Activated naive CD8-positive, alpha-beta T cell treated with anti-CD3 and anti-CD28 coated beads, Interleukin-2, amount 10 ng/mL, durations not matched to agents 7 days and 5 days (primary cell): ENCODE measurements at places on chromosomes 1 and 21. TPM values are rescaled to one million over a fixed set of nuclear protein-coding genes. Genes with fewer than 3 reads are reported as not detected.
A peak's percentile ranks its signal among the peaks of the same experiment; 100 is the strongest.

- peaks cover 27% of the 10 kb centered on the region for H3K27me3 ChIP-seq
- no peaks in the 10 kb centered on the region for H3K4me1 ChIP-seq
- no peak overlapping the region for H3K27ac ChIP-seq
- no peaks in the 10 kb centered on the region for H3K36me3 ChIP-seq
Measured at GRCh38 chr1:63759778-63760177, 14.0 kb upstream of the ROR1 start.

- no peaks in the 10 kb centered on the region for H3K36me3 ChIP-seq
- no peak for DNase-seq
- H3K27me3 ChIP-seq, result peaks cover 6% of the 10 kb centered on the region
- H3K4me3 ChIP-seq, result no peak overlapping the region
- no peak overlapping the region for H3K27ac ChIP-seq
Measured at GRCh38 chr1:226033582-226033981, 28.9 kb upstream of the H3-3A start.

GRCh38 chr1:75308365-75308764 is 174.2 kb downstream of the LHX8 start:
- no peak overlapping the region for H3K27ac ChIP-seq
- no peak for DNase-seq
- no peak overlapping the region for H3K4me3 ChIP-seq
- H3K36me3 ChIP-seq, result no peaks in the 10 kb centered on the region
- peaks cover 2% of the 10 kb centered on the region for H3K4me1 ChIP-seq

GRCh38 chr1:180182643-180183311 is 28.1 kb downstream of the QSOX1 start:
- DNase-seq, result peak; percentile 18
- no peaks in the 10 kb centered on the region for H3K27me3 ChIP-seq
- no peak overlapping the region for H3K27ac ChIP-seq
- H3K36me3 ChIP-seq, result no peaks in the 10 kb centered on the region
- H3K4me3 ChIP-seq, result no peak overlapping the region

- H3K27ac ChIP-seq, result peak overlapping the region; percentile 61
- no peaks in the 10 kb centered on the region for H3K27me3 ChIP-seq
- no peak for DNase-seq
- peaks cover 85% of the 10 kb centered on the region for H3K4me1 ChIP-seq
- no peak overlapping the region for H3K4me3 ChIP-seq
Measured at GRCh38 chr1:21337454-21337927, 47.2 kb upstream of the ECE1 start.

DNA sequence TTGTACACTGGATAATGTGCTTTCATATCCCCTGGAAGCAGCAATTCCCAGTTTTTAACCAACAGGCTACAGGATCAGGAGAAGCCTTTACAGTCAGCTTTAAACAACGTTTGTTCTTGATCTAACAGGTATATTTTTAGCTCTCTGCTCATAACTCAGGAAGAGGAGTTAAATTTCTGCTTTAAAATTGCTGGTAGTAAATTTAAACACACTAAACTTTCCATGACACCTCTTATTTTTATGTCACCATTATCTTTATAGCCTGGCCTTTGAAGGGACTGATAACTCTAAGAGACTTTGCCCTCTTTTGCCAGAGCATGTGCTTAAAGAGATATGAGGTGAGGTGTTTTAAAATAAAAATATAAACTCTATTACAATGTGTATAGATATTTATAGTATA is 119.6 kb upstream of the BRINP3 start:
- no peaks in the 10 kb centered on the region for H3K27me3 ChIP-seq
- H3K4me1 ChIP-seq, result no peaks in the 10 kb centered on the region
- H3K36me3 ChIP-seq, result no peaks in the 10 kb centered on the region
- no peak overlapping the region for H3K4me3 ChIP-seq
- DNase-seq, result no peak

- peaks cover 14% of the 10 kb centered on the region for H3K27me3 ChIP-seq
- DNase-seq, result no peak
- no peak overlapping the region for H3K27ac ChIP-seq
- H3K4me1 ChIP-seq, result peaks cover 2% of the 10 kb centered on the region
- no peaks in the 10 kb centered on the region for H3K36me3 ChIP-seq
Measured at GRCh38 chr1:41414296-41414695, 53.1 kb downstream of the FOXO6 start.

DNA sequence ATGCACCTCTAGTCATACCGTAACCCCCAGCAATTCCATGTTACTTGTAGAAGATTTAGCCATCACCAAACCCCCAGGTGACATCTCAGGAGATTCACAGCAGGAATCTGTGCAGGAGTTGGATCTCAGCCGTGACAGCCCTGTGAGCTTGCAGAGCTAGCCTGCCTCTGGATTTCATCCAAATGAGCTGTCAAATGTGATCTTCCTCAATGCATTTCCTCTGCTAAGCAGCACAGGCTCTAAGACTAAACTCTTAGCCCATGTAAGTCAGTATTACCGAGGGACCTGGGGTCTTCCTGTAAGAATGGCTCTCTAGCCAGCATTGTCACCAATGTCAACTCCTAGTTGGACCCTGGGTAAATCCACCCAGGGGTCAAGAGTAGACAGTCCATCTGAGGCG is 41.7 kb downstream of the UMODL1 start:
- H3K27ac ChIP-seq, result no peak overlapping the region
- DNase-seq, result no peak
- H3K4me1 ChIP-seq, result peaks cover 11% of the 10 kb centered on the region
- H3K36me3 ChIP-seq, result no peaks in the 10 kb centered on the region
- H3K27me3 ChIP-seq, result peaks cover 9% of the 10 kb centered on the region

DNA sequence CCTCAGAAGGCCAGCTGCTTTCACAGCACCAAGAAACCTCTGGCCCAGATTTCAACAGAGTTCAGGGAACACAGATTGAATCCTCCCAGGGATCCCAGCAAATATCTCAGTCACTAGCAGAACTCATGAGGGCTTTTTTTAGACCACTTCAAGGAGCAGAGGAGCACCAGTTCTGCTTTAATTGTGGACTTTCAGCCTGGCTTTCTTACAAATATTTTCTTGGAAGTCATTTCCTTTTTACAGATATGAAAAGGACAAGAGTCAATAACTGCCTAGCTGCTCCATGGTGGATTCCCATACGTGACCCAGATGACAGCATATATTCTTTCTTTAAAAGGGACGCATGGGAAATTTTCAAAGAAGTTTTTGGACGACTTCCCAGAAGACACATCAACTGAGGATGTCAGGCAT is 6.4 kb upstream of the LRRC8B start:
- H3K4me1 ChIP-seq, result no peaks in the 10 kb centered on the region
- peaks cover 5% of the 10 kb centered on the region for H3K36me3 ChIP-seq
- no peak for DNase-seq

- H3K4me3 ChIP-seq, result no peak overlapping the region
- H3K27ac ChIP-seq, result no peak overlapping the region
- DNase-seq, result no peak
- peaks cover 3% of the 10 kb centered on the region for H3K27me3 ChIP-seq
- H3K4me1 ChIP-seq, result no peaks in the 10 kb centered on the region
- no peaks in the 10 kb centered on the region for H3K36me3 ChIP-seq
Measured at GRCh38 chr21:15496911-15497310, 232.9 kb upstream of the USP25 start.

- H3K27me3 ChIP-seq, result peaks cover 2% of the 10 kb centered on the region
- H3K36me3 ChIP-seq, result no peaks in the 10 kb centered on the region
- H3K4me1 ChIP-seq, result peaks cover 4% of the 10 kb centered on the region
- H3K27ac ChIP-seq, result no peak overlapping the region
- H3K4me3 ChIP-seq, result no peak overlapping the region
- no peak for DNase-seq
Measured at GRCh38 chr1:224809137-224809536, 120.3 kb upstream of the DNAH14 start.

DNA sequence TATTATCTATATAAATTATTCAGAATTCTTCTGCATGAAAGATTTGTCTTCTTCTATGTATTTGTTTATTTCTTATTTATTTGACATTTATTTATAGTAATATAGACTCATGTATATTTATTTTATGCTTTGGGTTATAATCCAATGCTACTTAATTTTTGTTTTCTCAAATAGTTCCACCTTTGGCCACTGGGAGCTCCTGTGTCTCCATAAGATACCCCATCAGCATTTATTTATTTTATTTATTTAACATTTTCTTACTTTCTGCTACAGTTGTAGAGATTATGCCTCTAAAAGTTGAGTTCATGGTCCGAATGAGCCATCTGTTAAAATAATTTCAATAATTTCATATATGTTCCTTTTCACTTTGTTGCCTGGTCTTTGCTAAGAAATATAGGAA is 289.4 kb downstream of the ADGRL2 start:
- no peaks in the 10 kb centered on the region for H3K36me3 ChIP-seq
- DNase-seq, result no peak
- H3K4me1 ChIP-seq, result no peaks in the 10 kb centered on the region

DNA sequence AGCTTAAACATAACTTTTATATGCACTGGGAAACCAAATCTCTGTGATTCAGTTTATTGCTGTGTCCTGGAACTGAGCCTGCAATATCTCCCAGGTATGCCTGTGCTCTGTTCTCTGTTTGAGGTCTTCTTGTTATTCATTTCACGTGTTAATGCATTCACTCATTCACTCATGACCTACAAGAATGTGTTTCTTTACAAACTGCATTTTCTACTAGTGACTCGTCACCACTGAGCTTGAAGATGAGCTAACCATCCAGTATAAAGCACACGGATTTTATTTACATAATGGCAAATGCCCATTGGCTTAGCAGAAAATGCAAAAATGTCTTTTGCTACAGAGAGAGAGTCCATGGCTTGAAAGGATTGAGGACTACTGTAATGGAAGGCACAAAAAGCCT is 75.0 kb upstream of the DUSP10 start:
- no peak for DNase-seq
- peaks cover 3% of the 10 kb centered on the region for H3K27me3 ChIP-seq
- no peak overlapping the region for H3K4me3 ChIP-seq
- no peak overlapping the region for H3K27ac ChIP-seq
- peaks cover 5% of the 10 kb centered on the region for H3K36me3 ChIP-seq
- H3K4me1 ChIP-seq, result no peaks in the 10 kb centered on the region

DNA sequence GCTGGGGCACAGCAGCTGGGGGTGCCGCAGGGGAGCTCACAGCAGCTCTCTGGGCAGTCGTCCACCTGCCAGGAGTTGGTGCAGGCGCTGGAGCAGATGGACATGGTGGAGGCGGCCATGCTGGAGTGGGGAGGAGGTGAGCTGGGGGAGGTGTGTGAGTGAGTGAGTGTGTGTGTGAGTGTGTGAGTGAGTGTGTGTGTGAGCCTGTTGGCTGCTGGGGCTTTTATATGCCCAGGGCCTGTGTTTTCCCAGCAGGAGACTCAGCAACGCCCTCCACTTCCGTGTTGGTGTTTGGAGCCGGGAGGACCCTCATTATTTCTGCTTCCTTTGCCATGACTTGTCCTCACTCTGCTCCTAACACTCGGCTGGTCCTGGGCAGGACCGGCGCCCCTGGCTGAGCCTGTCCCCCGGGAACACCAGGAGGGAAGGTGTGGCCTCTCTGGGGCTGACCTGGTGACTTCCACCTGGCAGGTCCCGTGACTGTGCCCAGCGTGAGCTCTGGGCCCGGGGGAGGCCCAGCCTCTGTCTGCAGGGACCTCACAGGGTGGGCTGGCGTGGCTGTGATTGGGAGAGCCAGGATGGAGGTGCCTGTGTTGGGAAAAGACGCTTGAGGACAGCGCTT is at the start of gene KRTAP10-2:
Gene KRTAP10-2 (minus strand): TSS at position 166 of the 622 bp plus-strand sequence. CDS start 47 bp downstream, at position 119.
- peak; percentile 20 for DNase-seq
- H3K36me3 ChIP-seq, result peaks cover 17% of the 10 kb centered on the region
- peaks cover 5% of the 10 kb centered on the region for H3K27me3 ChIP-seq
- peak within 1 kb of the TSS; percentile 59 for H3K27ac ChIP-seq
- peaks cover 15% of the 10 kb centered on the region for H3K4me1 ChIP-seq

GRCh38 chr1:17370618-17371017 is 1.4 kb upstream of the PADI6 start:
- H3K27ac ChIP-seq, result no peak overlapping the region
- H3K27me3 ChIP-seq, result peaks cover 6% of the 10 kb centered on the region
- H3K4me1 ChIP-seq, result no peaks in the 10 kb centered on the region

DNA sequence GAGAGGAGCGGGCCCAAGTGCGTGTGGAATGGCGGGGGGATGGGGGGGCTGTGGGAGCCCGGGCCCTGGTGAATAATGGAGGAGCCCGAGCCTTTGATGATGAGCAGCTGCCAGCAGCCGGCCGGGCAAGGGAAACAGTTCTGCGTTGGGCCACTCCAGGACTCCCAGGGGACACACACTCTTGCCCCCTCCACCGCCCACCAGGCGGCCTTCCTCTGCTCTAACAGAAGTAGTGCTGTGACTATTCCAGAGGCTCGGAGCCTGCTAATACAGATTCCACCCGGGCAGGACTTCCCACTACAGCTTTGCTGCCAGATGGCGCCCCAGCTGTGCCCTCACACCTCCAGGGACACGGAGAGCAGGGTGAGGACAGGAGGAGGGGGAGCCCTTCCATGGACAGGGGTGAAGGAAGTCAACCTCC is 48.2 kb upstream of the LRP8 start:
- no peaks in the 10 kb centered on the region for H3K4me1 ChIP-seq
- no peak overlapping the region for H3K4me3 ChIP-seq
- H3K27ac ChIP-seq, result no peak overlapping the region
- no peaks in the 10 kb centered on the region for H3K36me3 ChIP-seq
- peaks cover 5% of the 10 kb centered on the region for H3K27me3 ChIP-seq

DNA sequence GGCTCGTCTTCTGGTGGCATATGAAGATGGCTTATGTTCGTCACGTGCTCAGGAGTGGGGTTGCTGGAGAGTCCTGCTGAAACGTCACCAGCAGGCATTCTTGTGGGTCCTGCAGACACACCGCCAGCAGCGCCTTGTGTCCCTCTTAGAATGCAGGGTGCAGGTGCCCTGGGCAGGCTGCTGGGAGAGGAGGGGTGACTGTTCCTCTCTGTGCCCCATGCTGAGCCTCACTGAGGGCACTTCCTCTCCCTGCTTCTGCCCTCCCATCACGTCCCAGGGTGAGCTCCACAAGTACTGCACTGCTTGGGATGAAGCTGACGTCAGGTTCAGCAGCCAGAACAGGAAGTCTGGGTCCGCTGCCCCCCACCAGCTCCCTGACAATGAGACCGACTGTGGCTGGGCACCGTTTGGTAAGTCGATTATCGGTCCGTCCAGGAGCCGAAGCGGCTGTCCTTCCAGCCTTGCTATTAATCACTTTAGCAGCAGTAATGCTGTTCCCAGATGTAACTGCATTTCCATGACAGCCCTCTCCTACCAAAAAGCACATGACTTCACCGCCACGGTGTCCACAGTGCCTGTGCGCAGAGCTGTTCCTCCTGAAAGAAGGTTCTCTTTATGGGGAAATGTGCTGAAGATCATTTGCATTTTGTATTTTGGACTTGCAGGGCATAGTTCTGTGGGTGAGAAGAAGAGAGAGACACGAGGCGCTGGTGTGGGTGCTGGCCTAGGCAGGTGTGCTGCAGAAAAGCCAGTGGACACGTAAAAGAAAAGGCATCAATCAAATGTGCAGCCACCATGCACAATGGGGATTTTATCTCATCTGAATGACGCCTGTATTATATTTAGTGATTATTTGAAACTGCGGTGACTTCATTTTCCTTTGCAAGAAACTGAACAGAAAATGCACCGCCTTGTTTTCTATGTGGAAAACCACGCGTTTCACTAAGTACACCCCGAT is 21.0 kb downstream of the SLC37A1 start:
- H3K4me1 ChIP-seq, result peaks cover 16% of the 10 kb centered on the region
- H3K36me3 ChIP-seq, result peaks cover 10% of the 10 kb centered on the region
- no peaks in the 10 kb centered on the region for H3K27me3 ChIP-seq
- no peak for DNase-seq

- DNase-seq, result no peak
- H3K36me3 ChIP-seq, result no peaks in the 10 kb centered on the region
- no peak overlapping the region for H3K27ac ChIP-seq
- no peak overlapping the region for H3K4me3 ChIP-seq
- H3K4me1 ChIP-seq, result no peaks in the 10 kb centered on the region
- peaks cover 6% of the 10 kb centered on the region for H3K27me3 ChIP-seq
Measured at GRCh38 chr21:38355353-38355752, 98.6 kb downstream of the KCNJ15 start.

SLC16A4 gene
- total RNA-seq, result 0.23 TPM

OR2L3 gene
- not detected for total RNA-seq

INAVA gene
- 0.25 TPM for total RNA-seq

SPATC1L gene
- 8.9 TPM for total RNA-seq

KRTAP19-1 gene
- total RNA-seq, result not detected

ABCG1 gene
- total RNA-seq, result 12.2 TPM
